ENCODE measurements at places on chromosomes 12 and 14.

DNA sequence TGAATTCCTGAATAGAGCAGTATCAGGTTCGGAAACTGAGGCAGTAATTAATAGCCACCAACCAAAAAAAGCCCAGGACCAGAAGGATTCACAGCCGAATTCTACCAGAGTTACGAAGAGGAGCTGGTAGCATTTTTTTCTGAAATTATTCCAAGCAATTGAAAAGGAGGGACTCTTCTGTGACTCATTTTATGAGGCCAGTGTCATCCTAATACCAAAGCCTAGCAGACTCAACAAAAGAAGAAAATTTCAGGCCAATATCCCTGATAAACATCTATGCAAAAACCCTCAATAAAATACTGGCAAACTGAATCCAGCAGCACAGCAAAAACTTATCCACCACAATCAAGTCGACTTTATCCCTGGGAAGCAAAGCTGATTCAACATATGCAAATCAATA lies 202.3 kb upstream of the SLC16A7 start:
- no peak for DNase-seq

DNA sequence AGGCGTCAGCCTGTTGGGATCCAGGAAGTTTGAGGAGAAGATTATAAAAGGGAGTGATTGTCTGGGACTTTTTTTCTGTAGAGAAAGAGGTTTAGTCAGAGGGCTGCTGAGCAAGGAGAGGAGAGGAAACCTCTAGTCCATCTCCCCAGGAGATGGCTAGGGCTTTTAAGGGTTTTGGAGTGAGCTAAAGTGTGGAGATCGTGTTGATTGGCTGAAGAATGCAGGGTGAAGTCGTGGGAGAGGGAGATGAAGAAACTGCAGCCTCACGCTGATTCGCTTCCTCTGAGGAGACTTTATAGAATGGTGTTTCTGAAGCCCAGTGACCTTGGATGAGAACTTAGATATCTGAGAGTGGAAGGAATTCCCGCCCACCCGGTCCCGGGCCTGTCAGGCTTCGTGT lies 193.7 kb upstream of the PWP1 start:
- DNase-seq: no peak

DNA sequence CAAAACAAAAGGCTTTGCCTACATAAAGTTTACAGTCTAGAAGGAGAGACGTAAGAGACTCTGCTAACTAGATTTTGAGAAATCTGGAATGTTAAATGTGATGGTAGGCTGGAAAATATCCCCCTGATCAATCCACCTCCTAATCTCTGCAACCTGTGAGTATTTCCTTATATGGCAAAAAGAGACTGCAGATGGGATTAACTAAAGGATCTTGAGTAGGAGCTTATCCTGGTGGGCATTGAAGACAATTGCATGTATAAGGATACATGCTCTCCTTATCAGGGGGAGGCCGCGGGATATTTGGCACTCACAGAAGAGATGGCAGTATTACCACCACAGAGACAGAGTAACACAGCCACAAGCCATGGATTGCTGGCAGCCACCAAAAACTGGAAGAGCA lies 95.2 kb downstream of the EGLN3 start:
- no peak for DNase-seq

GRCh38 chr12:128661226-128661569 lies 162.6 kb downstream of the SLC15A4 start:
- no peak for DNase-seq
